Hepatocyte (in vitro differentiated cells): ENCODE measurements at places on chromosomes 4 and X. TPM values are rescaled to one million over a fixed set of nuclear protein-coding genes. Genes with fewer than 3 reads are reported as not detected.
A peak's percentile ranks its signal among the peaks of the same experiment; 100 is the strongest.

- no peak for DNase-seq
These were observed 4.9 kb upstream of the PLK4 start for GRCh38 chr4:127875791-127876190.

DNA sequence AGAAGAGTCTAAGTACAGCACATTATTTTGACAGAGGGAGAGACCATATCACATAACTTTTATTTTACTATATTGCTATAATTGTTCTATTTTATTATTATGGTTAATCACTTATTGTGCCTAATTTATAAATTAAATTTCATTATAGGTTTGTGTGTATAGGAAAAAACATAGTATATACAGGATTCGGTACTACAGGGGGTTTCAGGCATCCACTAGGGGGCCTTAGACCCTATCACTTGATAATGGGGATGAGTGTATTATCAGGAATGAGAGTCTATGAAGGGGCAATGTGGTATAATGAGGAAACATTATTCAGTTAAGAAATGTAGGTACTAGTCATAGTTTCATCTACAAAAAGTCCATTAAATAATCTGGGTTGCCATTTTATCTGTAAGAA is 833.1 kb downstream of the C4orf33 start:
- peak; percentile 7 for DNase-seq

GRCh38 chr4:189304809-189305208 is 635.9 kb upstream of the FRG1 start:
- DNase-seq = no peak

- DNase-seq = no peak
These were observed 7.6 kb upstream of the CXCL5 start for GRCh38 chr4:74006009-74006476.

- DNase-seq = no peak
These were observed 226.5 kb downstream of the FBXW7 start for GRCh38 chr4:152309418-152309817.

- no peak for DNase-seq
These were observed 25.6 kb upstream of the PLS3 start for GRCh38 chrX:115535421-115535820.

- DNase-seq = peak; percentile 88
These were observed at the start of gene HERC6 for GRCh38 chr4:88378691-88379559. Gene HERC6 (plus strand): TSS chr4:88378852. CDS start chr4:88378922, 70 bp downstream.

DNA sequence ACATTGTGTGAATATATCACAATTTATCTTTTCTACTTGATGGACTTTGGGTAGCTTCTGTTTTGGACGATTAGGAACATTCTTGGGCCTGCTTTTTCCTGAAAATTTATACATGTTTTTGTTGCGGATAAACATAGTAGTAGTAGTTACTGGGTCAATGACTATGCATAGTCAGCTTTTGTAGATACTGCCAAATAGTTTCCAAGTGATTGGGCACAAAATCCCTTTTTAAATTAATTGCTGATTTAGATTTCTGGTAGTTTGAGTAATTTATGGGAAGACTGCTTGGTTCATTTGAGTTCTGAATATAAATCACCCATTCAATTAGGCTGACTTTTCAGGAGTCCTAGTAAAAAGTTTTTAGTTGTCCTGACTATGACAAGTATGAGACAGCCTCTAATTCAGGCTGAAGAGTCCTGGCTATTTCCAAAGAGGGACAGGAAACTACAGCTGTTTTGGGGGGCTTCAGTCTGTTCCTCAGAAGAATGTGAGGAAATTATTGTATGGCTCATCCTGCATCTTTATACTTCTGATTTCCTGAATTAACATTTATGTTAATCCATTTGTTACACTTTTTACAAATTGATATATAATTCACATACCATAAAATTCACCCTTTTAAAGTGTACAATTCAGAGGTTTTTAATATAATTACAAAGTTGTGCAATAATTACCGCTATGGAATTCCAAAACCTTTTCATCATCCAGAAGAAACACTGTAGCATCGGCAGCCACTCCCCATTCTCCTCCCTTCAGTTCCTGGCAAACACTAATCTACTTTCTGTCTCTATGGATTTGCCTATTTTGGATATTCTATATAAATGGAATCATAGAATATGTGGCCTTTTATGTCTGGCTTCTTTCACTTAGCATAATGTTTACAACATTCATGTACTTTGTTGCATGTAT is 14.2 kb downstream of the LRP2BP start:
- no peak for DNase-seq

DNA sequence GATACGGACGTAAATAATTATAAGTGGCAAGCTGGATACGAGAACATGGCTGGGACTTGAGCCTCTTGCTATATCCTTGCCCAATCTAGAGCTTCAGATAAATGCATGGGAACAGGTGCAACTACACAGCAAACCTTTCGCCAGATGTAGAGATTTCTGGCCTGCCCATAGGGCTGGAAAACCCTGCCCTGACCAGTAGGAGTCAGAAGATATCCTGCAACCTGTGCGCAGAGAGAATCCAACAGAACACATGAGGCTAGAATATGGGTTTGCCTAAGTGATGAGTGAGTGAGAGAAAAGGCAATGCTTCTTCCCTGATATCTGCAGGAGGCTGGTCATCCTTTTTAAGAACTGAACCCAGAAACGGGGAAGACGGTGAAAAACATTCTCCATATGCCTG is 805.3 kb upstream of the TENM3 start:
- DNase-seq = no peak

DNA sequence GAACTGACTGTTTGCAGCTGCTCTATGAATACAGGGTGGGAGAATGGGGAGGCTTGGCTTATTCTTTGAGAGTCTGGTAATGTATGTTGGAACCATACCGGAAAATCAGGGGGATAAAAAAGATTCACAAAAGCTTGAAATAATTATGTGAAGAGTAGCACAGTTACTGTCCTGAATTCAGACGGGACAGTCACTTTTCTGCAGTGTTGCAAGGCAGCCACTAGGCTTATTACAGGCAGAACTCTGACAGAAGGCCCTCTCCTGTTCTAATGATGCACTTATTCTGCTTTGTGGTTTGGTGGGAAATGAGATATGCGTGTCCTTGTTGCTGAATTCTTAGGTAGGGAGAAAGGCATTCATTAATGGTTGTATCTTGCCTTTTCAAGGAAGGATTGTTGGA is 37.2 kb downstream of the GUCY1B1 start:
- DNase-seq = peak; percentile 37

DNA sequence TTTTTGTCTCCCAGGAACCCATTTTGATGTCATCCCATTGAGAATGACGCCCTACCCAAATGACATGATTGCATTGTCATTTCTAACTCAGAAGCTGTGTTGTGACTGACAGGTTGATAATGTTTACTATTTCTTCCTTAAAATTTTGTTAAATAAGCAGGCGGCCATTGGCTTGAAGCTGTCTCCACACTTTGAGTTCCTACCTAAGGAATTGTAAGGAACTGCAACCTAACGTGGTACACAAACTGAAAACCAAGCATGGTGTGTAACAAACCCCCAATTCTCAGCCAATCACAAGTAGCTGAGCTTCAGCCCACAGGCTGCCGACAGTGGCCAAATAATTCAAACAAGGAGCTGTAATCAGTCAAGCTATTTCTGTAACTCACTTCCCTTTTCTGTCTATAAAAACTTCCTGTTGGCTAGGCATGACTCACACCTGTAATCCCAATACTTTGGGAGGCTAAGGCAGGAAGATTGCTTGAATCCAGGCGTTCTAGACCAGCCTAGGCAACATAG is 2.9 kb upstream of the MND1 start:
- DNase-seq = peak; percentile 6

DNA sequence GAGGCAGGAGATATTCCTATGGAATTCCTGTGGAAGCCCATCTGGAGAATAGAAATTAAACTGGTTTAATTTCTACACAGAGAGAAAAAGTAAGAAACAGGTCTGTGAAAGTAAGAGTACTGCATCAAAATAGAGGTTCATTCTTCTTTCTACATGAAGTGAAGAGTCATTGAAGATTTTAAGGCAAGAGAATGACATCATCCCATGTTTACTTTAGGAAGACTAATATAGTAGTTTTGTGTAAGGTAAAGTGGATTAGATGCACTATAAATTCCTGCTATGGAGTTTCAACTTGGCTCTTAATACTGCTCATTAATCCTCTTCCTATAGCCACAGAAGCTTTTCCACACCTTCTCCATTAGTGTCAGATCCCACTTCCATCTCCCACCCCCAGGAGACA is 47.6 kb downstream of the CNGA1 start:
- no peak for DNase-seq

DNA sequence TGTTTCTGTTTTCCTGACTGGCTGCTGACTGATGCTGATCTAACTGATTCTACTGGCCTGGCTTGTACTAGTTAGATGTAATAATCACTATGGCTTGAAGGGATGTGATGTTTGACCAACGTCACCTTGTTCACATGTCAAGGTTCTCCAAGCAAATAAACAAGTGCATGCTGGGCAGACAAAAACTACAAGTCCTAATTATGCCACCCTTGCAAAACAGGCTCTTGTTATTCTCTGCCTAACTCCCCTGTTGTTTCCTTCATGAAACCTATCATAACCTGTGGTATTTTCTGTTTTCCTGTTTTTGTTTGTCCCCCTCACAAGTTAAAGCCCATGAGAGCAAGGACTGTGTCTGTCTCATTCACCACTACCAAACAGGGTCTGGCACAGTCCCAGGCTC is 146.2 kb downstream of the DCHS2 start:
- DNase-seq = no peak

DNA sequence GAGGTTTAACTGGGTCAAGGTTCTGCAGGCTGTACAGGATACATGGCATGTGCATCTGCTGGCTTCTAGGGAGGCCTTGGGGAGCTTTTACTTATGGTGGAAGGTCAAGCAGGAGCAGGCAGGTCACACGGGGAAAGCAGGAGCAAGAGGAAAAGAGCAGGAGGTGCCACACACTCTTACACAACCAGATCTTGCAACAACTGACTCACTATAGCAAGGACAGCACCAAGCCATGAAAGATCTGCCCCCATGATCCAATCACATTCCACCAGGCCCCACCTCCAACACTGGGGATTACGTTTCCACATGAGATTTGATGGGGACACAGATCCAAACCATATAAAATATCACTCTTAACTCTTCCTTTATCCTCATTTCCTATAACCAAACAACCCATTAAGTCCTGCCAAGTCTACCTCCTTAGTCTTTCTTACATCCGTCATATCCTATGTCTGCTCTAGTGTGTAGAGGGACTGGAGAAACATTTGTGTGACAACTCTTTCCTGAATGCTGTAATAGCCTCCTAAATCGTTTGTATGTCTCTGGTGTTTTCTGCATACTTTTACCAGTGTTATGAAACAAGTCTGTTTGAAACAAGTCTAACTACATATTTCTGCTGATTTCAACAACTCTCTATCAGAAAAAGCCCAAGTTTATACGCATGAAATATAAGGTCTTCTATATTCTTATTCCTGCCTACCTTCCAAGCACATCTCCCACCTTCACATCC is 8.3 kb upstream of the RAP2C start:
- no peak for DNase-seq

DNA sequence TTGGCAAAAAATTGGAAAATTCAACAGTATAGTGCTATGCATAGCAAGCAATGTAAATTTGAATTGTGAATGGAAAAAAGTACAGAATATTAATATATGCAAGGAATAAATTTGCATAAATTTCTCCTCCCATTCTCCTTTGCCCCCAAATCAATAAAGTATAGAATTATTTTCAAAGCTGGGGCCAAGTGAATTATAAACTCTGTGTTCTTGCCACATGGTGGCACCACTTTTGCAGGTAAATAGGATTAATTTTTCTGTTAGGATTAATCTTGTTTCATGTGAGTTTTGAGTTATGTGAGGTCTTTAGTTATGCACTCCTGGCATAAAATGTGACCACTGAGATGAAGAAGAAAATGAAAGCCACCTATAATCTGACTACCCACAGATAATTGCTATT is 19.9 kb downstream of the COPS4 start:
- no peak for DNase-seq

DNA sequence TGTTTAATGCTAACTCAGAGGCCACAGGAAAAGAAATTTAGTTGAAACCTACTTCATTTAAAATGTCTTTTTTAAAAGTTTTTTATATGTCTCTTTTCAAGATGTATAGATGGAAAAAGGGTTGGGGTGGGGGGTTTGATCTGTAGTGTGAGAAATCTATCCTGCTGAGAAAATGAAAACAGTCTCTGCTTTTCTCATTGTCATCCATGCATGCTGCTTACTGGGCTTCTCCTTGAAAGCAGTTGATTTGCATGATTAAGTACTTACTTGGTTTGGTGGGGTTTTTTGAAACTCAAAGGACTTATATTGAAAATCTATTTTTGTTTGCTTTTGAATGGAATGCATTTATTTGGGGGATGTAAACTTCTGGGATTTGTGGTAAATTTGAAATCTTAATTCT is 313.6 kb upstream of the DKK2 start:
- DNase-seq = no peak

- no peak for DNase-seq
These were observed 125.1 kb downstream of the PALLD start for GRCh38 chr4:168621806-168622589.

DNA sequence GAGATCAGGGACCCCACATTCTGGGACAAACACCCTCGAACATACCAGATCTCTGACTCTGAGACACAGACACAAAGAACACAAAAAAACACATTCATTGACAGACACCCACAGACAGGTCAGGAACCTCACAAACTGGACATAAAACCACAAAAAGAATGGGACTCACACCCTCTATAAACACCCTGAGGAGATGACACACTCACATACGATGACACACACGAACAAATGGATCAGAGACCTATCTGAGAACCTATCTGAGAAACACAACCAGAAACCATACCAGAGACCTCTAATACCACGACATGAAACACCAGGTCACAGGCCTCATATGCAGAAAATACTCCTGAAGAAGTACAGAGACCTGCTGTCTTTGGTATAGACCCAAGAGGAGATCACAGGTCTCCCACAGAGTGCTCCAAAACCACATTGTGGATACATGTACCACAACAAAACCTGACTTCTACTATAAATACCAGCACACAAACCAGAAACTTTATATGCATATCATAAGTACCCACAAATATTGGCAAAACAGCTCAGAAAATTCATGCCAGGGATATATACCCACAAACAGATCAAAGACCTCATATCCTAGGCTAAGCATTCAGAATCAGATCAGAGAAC is 19.5 kb downstream of the SUV39H1 start:
- DNase-seq = no peak

DNA sequence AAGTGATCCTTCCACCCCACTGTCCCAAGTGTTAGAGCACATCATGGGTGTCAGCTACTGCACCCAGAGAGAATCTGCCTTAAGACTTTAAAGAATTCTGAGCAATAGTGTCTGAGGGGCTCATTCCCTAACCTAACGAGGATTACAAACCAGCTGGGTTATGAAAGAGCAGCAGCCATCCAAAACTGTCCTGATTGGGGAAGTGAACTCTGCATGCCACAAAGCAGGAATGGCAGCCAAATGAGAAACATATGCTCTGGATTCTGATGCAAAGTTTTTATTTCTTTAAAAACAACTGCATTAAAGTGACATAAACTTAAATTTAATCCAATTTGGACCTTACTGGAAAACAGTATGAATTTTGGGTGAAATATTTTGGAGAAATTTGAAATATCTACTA is 103.2 kb downstream of the ANXA3 start:
- no peak for DNase-seq

GRCh38 chr4:118749347-118749988 is 64.3 kb downstream of the METTL14 start:
- DNase-seq = no peak

The DCK gene
- total RNA-seq = 18.4 and 19.7 TPM in 2 replicates

The ADAD1 gene
- not detected in 2 replicates for total RNA-seq

The USP11 gene
- 75.3 and 89.2 TPM in 2 replicates for total RNA-seq

The ARMCX4 gene
- 5.0 and 8.3 TPM in 2 replicates for total RNA-seq

The TENM3 gene
- 70.9 and 88.5 TPM in 2 replicates for total RNA-seq

The KLHL34 gene
- total RNA-seq = not detected in 2 replicates

The SRPX gene
- 82.4 and 101 TPM in 2 replicates for total RNA-seq

The KCTD8 gene
- total RNA-seq = 0.48 and 1.5 TPM in 2 replicates

The EPGN gene
- total RNA-seq = 0.56 and 1.2 TPM in 2 replicates

The SLC2A9 gene
- total RNA-seq = 2.7 and 6.2 TPM in 2 replicates

The FOXR2 gene
- total RNA-seq = not detected in 2 replicates
